ENCODE measurements at places on chromosomes 4 and X.

GRCh38 chrX:105647749-105648148 lies 174.6 kb upstream of the NRK start:
- DNase-seq: no peak

- DNase-seq: no peak
Measured at GRCh38 chrX:15761564-15762191, 23.6 kb downstream of the CA5B start.

DNA sequence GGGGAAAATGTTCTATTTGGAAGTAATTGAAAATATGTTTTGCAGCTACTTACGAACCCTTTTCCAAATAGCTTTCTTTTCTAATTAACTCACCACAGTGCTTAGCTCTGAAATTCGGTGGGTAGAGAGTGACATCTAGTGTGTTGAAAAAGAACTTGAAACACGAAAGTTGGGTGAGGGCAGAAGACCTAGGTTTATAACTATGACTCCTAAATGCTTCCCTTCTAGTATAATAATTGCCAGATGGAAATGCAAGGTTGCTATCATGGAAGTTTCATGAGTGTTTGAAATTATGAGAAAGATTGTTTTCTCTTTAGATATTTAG lies 77.3 kb upstream of the NOCT start:
- no peak for DNase-seq

DNA sequence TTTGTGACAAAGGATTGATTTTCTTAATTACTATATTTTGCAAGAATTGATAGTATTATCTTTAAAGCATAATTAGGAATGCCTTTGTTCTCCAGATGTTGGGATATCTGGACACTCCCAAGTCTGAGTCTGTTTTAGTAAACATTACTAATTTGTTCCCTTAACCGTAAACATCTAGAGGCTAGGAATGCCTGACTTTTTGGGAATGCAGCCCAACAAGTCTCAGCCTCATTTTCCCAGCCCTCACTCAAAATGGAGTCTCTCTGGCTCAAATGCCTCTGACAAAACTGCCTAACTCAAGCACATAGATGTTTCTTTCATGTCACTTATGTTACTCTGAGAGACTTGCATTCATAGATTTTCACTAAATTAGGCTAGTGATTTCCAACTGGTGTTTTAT lies 297.0 kb upstream of the CLNK start:
- no peak for DNase-seq

- no peak for DNase-seq
Measured at GRCh38 chr4:101005659-101006058, 341.7 kb downstream of the PPP3CA start.

GRCh38 chr4:20368926-20369325 lies 117.2 kb downstream of the SLIT2 start:
- no peak for DNase-seq

DNA sequence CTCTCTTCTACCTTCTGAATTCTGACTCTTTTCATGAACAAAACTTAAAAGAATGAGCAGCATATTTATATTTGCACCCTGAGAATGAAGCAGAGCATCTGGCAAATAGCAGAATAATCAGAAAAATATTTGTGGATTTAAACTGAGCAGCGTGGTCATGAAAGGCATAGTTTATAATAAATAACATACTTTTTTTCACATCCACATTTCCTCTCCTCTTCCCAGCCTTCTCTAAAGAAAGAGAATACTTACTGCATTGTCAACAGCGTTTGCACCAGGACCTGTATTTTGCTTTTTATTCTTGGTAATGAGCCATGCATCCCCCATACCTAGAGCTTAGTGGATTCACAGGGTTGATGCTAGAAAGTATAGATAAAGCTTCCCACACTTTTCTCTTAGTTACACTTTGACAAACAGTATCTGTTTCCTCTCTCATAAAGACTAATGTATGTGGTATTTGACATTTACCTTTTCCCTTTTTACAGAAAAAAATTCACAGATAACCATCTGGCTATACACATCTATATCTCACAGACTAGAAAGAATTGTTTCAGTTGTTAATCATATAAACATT lies 131.5 kb downstream of the PRSS12 start:
- no peak for DNase-seq

GRCh38 chrX:153602601-153603000 lies 3.7 kb upstream of the CCNQ start:
- no peak for DNase-seq

DNA sequence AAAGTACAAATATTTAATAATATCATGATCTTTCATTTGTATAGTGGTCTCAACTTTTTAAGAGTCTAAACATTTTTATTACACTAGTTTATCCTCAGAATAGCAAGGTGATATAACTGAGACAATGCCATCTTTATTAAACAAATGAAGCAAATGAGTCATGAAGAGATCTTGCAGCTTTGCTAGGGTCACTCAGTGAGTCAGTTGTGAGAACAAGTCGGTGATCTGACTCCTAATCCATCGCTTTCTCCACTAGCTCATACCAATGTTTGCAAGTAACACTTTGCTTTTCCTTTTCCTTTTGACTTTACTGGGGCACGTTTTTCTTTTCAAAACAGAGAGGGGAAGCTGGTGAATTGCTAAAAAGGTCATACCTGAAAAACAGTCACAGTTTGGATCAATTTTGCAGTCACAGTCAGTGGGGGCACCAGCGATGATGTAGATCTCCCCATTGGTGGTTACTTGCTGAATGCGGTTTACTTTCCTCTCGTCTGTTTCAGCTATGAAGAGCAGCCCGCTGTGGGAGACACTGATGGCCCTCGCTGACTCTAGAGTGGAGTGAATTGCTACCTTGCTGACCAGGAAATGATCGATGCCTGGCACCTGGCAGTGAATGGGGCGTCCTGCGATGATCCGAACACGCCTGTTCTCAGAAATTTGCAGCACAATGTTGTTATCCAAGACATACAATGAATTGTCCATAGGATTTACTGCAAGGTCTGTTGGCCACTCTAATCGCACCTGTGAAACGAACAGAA lies 75.7 kb downstream of the SH2D1A start:
- DNase-seq: no peak

DNA sequence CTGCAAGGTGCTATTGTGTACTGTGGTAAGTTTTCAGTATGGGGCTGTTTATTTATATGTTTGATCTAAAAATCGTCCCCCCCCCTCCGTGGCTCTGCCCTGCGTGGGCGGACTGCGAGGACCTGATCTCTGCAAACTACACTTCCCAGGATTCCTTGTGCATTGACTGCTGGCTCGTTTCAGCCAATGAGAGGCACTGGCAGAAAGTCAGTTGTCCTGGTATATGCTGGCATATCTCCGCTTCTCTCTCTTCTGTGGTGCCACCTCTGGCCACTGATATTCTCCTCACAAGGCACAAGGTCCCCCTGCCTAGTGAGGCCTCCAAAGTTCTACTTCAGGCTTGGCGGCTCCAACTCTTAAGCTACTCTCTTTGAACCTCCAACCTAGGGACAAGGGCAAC lies 168.8 kb upstream of the ZFP42 start:
- DNase-seq: no peak

DNA sequence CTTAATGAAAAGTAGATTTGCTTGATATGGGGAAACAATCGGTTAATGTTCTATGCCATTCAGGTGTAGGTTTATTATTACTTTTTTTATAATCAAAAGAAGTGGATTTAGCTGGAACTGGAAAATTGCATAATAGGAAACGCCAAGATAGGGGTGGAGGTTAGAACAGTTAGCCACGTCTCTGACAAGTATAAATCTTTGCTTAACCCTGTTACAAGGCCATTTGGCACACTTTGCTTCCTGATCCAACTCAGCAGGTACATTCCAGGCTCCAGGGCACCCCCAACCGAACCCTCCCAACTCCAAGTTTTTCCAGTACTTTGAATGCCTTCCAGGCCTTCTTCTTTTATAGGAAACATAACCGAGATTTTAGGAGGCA lies 50.6 kb upstream of the ACSL4 start:
- DNase-seq: no peak

- DNase-seq: no peak
Measured at GRCh38 chr4:102734591-102735385, 26.0 kb downstream of the MANBA start.

GRCh38 chr4:814312-814850 lies 11.5 kb downstream of the CPLX1 start:
- no peak for DNase-seq

DNA sequence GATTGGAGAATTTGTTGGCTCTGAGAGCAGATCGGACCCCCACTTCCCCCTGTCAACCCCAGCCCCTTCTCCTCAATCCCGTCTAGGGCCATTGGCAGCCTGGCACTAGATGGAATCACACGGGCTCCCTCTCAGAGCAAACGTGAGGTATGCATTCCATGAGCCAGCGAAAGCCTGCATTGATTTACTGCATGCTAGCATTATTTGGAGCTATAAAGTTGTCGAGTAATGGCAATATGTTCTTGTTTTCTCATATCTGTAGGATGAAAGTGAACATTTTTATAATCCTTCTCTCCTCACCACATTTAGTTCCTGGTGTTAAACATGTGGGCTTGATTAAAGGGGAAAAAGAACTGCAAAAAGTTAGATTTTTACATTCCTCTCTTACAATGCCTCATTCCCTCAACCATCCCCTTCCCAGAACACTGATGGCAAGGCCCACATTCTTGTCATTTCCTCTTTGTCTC lies 159.2 kb downstream of the SPRY1 start:
- no peak for DNase-seq

DNA sequence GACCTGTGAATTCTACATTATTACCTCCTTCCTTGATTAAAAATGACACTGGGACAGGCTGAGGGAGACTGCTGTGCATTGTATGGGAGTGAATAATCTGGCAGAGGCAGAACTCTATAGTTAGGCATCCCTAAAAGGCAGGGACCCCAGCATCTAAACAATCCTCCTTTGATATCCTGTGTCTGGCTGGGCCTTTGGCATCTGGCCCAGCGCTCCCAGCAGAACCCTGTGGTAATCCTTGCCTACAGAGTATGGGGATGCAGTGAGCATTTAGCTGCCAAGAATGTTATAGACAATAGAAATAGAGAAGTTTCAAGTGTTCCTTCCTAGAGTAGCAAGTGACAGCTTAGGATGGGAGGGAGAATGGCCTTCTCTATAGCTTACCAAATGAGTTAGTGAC lies 38.5 kb downstream of the ZCCHC12 start:
- no peak for DNase-seq

GRCh38 chr4:100984901-100985300 lies 362.4 kb downstream of the PPP3CA start:
- no peak for DNase-seq

GRCh38 chrX:134692990-134693389 lies 34.7 kb upstream of the PLAC1 start:
- no peak for DNase-seq

DNA sequence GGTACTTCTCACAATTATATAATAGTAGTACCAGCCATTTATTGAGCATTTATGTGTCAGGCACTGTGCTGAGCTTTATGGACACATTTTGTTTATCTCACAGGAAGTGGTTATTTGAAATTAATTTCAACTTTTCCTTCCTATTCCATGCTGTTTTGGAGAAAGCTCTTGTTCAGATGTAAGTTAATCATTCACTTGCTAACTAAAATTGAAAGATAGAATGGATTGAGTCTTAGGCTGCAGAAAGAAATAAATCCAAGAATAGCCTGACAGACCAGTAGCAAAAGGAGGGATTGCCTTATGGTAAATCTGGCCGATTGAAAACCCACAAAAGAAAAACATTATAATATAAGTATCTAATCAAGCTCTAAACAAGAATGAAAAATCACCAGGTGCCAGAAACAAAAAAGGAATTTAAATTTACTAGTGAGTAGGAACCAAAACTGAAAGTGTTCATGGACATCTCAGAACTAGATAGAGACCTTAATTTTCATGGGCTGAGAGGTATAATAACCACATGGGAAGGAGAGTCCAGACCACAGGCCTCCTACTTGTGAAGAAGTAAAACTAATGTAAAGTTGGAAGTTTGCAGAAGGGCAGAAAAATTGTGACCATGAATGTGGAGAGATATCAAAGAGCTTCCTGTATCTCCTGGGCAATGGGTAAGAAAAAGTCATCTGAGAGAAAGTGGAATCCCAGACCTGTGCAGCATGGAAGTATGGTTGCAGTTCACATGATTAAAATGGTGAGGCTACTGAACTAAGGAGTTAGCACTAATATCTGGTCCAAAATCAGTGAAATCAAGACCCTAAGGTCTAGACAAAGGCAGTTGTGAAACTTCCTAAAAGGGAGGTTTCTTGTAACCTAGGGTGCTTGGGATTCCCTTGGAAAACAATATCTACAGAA lies 38.0 kb downstream of the RADX start:
- no peak for DNase-seq

DNA sequence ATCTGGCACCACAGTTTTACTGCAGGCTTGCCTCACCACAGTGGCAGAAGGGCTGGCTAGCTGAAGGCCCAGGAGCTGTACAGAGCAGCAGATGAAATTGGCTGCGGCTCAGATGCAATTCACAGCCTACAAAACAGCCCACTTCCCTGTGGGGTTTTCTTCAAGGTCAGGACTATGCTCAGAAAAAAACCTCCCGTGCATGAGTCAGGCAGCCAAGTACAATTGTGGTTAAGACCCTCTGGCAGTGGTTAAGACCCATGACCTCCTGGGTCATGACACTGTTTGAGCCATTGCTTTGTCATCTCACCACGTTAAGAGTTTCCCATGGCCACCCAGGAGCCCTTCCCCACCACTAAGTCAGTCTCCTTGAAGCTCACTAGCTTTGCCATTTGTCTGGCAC lies 276.3 kb downstream of the HNRNPD start:
- no peak for DNase-seq

- DNase-seq: no peak
Measured at GRCh38 chrX:133670383-133670782, 255.1 kb upstream of the GPC4 start.

GRCh38 chrX:6228720-6229119 lies at the start of gene NLGN4X:
Gene NLGN4X (minus strand): TSS chrX:6228867. CDS start chrX:6151466, 77,401 bp downstream.
- DNase-seq: no peak

GRCh38 chrX:139126493-139126892 lies 404.0 kb upstream of the F9 start:
- DNase-seq: no peak

DNA sequence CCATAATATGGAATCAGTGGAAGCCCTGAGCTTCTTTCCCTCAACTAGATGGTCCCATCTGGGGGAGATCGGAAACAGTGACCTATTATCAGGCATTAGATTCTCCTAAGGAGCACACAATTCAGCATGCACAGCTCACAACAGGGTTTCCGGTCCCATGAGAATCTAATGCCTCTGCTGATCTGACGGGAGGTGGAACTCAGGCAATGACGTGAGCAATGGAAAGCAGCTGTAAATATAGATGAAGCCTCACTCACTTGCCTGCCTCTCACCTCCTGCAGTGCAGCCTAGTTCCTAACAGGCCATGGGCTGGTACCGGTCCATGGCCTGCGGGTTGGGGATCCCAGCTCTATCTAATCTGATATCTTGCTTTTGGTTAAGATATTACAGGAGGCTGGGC lies 88.9 kb downstream of the COX7B2 start:
- DNase-seq: no peak

DNA sequence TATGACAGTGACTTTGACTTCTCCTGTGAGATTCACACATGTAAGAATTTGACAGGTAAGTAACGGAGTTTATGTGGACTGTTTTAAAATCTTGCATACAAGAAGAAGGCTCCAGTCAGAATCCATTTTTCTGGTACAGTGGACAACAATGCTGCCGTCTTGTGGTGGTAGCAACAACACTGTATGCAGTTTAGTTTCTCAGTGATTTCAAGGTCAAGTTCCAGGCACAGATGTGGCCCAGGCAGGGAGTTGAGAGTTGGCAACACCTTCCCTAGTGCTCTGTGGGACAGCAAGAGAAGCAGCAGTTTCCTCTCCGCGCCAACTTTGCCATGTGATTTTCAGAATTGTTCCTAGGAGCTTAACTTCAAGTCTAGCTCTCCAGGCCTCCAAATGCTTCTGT lies 56.0 kb upstream of the STPG2 start:
- DNase-seq: no peak

GRCh38 chr4:55927803-55928437 lies 20.8 kb upstream of the CEP135 start:
- no peak for DNase-seq

GRCh38 chr4:124167602-124168001 lies 544.9 kb downstream of the ANKRD50 start:
- no peak for DNase-seq
